ENCODE measurements at places on chromosomes 16 and 17.

DNA sequence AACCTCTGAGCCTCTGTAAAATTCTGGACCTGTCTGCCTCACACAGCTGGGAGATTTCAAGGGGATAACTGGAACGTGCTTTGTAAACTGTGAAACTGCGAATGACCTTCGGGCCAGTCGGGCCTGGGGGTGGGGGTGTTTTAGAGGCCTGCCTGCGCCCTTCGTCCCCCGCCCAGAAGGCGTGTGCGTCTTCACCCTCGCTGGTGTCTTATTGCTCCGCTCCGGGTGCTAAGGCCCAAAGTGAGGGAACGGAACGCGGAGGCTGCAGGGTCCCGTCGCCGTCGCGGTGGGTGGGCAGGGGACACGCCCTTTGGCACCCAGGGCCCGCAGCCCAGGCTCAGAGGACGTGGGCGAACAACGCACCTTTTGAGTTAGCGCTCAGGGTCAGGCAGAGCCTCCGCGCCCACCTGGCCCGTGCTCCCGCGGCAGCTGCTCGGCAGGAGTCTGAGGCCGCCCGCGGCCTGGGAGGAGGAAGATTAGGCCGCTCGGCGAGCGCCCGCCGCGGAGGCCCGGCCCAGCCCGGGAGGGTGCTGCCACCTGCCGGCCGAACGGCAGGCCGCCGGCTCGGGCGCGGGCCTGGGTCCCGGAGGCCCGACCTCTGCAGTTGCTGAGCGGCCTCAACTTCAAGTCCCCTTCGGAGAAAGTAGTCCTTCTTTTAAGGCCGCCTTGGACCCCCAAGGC, 29.7 kb downstream of the DCAKD start:
- DNase-seq, result peak; percentile 64

DNA sequence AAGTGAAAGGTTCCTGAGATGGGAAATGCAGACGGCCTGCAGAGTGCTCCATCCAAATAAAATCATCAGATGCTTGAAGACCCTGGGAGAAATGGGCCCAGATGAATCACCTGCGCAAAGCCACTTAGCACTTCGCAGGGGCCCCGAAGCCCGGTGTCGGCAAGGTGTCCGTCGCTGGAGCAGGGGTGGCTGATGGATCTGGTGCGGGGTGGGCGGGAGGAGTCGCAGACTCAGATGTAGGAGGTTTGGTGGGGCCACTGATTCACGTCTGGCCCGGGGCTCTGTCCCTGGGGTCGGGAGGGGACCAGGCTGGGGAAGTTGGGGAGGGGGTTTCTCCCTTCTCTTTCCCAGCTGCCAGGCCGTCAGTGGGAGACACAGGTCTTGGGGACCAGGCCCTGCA, 21.6 kb upstream of the SSTR5 start:
- DNase-seq, result no peak

GRCh38 chr17:63881935-63882601, at the start of gene GH2:
Gene GH2, minus strand, starts transcription at chr17:63881944. Its CDS starts 143 bp downstream, at chr17:63881801.
- peak; percentile 74 for DNase-seq

DNA sequence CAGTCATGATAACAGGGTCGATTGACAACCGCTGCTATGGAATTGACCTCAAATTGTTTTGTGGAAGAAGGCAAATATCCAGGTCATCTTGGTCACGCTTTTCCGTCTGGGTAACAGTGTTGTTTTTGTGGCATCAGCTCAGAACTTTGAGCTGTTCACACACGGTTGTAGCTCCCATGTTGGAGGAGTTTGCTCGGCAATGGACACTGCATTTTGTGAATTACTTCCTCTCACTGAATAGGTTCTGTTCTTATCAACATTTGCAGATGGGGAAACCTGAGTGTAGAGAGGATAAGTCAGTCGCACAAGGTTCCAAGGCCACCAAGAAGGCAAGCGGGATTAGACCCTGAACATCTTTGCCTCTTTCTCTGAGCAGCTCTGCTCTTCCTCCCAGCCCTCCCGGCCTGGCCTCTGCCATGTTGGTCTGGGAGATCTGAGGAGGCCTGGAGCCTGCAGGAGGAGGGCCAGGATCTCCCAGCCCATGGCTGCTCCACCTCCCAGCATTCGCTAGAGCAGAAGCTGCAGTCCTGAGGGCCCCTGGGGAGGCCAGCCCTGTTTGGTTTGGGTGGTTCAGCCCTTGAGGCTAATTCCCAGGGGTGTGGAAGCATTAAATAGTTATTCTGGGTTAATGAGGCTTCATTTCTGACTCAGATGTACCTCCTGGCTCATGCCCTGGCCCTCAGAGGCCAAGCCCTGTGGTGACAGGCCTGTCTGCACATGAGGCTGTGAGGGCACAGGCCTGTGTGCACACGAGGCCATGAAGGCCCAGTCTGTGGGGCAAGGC, 154.1 kb upstream of the PLCG2 start:
- no peak for DNase-seq

DNA sequence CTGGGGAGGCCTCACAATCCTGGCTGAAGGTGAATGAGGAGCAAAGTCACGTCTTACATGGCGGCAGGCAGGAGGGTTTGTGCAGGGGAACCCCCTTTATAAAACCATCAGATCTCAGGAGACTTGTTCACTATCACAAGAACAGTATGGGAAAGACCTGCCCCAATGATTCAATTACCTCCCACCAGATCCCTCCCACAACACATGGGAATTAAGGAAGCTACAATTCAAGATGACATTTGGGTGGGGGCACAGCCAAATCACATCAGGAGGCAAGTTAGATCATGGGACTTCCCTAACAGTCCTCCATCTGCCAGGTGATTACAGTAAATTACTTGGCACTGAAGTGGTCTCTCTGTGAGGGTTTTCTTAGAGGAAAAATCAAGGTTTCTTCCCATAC, 5.3 kb downstream of the TMEM114 start:
- DNase-seq, result no peak

DNA sequence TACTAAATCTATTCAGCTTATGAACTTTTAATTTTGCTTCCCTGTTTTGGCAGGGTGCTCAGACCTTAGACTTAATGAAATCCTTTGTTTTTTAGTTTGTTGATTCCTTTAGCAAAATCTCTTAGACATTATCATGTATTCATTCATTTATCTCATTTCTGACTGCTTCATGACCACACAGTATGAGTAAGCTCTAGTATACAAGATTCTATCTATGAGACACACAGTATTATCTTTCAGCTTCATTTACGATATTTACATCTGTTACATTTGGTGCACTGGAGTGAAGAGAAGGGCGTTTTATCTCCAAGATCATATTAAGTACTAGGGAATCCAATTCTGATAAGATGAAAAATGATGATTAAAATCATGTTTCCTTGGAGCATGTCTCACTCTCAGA, 448.1 kb upstream of the CA10 start:
- no peak for DNase-seq
